ENCODE measurements at places on chromosomes 3 and 15.
A peak's percentile ranks its signal among the peaks of the same experiment; 100 is the strongest.

DNA sequence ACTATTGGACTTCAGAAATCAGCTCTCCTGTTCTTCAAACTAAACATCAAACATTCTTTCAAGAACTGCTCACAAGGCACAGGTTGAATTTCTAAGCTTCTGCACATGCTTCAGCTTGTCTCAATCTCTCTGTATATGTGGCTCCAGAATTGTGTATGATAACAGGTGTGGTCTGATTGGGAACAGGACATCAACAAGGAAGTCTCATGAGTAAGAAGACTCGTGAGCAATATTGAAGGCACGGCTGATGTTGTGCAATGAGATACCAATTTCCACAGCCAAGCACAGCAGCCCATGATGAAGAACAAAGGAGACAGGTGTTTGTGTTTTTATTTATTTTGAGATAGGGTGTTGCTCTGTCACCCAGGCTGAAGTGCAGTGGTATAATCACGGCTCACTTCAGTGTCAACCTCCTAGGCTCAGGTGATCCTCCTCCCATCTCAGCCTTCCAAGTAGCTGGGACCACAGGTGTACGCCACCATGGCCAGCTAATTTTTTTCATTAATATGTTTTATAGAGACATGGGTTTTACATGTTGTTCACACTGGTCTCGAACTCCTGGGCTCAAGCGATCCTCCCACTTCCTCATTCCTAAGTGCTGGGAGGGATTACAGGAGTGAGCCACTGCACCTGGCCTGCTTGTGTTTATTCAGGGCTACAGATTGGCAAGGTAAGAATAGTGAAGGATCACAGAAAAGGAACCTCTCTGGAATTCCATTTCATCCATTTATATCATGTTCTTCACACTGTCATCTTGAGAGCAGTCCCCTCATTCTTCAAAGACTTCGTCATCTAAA is 32.2 kb upstream of the ABHD17C start:
- DNase-seq, result no peak

DNA sequence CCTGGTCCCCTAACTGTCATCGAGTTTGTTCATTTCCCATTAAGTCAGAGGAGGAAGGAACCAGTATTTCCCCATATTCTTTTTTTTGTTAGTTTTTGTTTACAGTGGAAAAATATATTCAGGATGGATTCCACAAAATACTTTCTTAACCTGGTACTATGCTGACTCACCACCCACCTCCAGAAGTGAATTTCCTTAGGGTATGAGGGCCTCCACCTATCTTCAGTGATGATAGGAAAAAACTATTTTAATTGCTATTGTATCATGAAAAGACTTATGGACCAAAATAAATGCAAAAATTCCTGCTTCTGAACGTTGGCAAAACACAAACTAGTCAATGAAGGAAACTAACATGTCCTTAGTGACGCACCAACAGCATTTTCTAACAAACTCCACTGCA is 64.2 kb upstream of the FOXP1 start:
- DNase-seq, result no peak

DNA sequence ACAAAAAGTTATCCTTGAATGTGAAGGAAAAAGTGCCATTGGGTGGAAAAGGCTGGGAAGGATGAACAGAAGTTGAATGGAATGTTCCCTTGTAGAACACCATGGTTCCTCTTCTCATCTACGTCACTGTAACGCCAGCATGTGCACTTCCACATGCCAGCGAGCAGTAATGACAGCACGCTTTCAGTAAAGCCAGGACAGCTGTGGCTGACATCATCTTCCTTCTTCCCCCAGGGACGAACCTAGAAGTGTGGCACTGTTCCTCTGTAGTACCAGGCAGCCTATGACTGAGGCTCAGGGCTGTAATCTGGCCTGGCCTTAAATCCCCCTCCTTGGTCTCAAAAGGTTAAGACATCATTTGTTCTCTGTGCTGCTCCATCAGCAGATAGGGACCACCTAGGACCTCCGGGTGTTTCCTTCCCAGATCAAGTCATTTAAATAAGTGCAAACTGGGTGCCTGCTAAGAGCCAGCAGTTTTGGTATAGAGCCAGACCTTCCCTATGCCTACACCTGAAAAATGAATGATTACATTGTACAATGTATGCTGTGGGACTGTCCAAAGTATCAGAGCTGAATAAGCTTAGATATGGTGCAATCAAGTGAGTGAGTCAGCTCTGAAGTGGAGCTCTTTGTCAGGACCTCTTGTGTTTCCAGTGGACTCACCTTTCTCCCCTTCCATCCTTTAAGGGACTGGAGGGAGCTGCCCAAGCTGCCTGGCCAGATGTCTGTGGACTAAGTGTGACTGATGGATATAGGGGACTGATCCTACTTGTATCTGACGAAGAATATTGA is 5.6 kb upstream of the SRPRB start:
- DNase-seq, result no peak

DNA sequence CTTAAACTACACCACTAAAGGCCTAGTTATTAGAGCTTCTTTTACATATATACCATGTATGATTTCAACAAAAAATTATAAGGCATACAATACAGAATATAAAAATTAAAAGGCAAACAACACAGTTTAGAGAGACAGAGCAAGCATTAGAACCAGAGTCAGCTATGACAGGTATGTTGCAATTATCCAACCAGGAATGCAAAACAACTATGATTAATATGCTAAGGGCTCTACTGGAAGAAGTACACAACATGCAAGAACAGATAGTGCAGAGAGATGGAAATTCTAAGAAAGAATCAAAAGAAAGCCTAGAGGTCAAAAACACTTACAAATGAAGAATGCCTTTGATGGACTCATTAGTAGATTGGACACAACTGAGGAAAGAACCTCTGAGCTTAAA is 39.6 kb downstream of the CCDC54 start:
- no peak for DNase-seq

DNA sequence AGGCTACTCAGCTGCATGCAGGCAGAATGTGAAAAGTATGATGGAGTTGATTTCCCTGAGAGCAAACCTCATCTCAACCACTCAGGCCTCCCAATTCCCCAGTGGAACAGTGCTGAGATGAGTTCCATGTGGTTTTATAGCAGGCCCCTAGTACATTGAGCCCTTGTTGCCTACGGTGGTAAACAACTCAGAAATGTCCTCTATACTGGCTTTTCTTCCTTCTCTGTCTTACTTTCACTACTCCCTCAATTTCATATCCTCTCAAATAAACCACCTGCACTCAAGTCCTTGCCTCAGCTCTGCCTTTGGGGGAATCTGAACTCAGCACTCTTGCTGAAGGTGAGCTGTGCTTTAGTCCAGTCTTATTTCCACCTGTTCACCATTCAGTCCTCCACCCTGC is 399.9 kb downstream of the PDCD6IP start:
- no peak for DNase-seq

GRCh38 chr3:96012939-96013338 is 801.5 kb upstream of the EPHA6 start:
- DNase-seq, result no peak

- DNase-seq, result no peak
These were observed 18.5 kb downstream of the GLDN start for GRCh38 chr15:51359981-51360380.

DNA sequence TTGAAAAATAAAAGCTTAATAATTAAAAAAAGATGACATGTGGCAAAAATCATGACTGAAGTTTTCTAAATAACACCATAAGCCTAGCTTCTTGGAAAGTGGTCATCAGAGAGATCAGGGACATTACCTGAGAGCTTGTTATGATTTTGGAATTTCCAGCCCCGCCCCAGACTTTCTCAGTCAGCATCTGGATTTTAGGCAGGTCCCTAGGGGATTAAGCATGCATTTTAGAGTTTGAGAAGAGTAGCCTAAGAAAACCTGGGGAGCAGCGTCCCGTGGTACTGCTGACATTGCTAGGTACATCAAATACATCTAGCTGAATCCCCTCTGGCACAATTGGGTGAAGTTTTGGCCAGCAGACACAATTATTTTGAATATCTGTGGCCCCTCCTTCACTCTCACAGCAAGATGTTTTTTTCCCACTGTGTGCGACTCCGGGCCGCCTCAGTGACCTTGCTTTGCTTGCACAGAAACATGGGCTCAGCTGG is 58.7 kb upstream of the MEF2A start:
- no peak for DNase-seq

DNA sequence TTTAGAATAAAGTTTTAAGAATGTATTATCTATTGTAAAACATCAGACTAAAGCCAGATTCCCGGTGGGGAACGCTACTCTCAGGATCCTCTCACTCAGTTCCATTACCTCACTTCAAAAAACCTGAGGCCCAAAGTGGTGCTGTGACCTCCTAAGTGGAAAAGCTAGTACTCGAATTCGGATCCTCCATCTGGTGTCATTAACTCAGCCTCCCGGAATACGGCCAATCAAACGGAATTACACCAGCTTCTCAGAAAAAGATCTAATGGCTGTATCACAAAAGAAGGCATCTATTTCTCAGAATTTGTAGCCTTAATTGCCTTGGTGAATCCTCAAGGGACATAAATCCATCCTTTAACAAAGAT is 627 bp downstream of the ACAD11 start:
- DNase-seq, result peak; percentile 50

- DNase-seq, result no peak
These were observed 181.8 kb downstream of the OXSM start for GRCh38 chr3:25971736-25972135.

DNA sequence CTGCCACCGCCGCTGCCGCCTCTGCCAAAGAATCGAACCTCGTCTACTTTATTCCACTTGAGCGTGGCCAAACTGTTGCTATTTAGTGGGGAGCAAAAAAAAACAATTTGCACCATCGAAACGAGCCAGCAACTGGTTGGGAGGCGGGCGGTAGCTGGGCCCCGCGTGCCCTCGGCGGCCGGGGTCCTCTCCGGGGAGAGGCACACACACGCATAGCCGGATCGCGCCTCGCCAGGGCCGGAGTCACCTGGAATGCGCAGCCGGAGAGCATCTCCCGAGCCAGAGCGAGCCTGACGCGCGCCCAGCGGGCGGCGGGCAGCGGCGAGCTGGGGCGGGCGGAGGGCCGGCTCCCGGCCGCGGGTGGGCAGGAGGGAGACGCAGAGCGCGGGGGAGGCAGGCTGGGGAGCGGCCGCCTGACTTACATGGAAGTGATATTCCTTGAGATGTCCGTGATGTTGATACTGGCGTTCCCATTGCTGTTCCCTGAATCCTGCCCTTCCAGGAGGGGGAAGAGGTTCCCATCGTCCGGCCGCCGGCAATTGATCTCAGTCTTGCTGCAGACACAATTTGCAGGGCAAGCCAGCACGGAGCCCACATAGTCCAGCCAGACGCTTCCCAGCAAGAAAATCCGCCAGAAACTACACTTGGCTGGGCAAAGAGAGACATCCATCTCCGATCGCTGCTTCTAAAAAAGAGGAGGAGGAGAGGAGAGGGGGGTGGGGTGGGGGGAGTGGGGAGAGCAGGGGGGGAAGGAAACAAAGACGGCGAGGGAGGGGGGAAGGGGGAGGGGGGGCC is 858 bp downstream of the NTRK3 start:
- no peak for DNase-seq

Data from SHP77 (cell line).